ENCODE measurements at places on chromosomes 4 and X.

- no peak for DNase-seq
These were observed 14.7 kb downstream of the RTL9 start for GRCh38 chrX:110373310-110373709.

DNA sequence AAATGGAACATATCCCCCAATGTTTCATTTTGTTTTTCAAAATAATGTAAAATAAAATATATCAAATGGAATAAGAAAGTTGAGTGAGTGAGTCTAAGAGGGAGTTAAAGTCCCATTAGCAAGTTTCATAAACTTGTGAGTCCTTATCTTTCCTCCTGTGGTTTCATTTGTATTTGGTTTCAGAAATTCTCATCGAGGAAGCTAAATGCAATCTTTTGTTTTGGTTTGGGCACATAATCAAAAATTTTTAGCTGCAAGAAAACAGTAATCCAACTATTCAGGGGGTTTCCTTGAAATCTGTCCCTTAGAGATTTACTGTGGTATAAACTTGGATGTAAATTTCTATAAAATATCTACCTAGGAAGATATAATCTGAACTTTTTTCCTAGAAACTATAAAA lies 124.2 kb downstream of the CAMK2D start:
- DNase-seq: peak; percentile 35

GRCh38 chr4:170102426-170102825 lies 12.7 kb upstream of the AADAT start:
- no peak for DNase-seq

DNA sequence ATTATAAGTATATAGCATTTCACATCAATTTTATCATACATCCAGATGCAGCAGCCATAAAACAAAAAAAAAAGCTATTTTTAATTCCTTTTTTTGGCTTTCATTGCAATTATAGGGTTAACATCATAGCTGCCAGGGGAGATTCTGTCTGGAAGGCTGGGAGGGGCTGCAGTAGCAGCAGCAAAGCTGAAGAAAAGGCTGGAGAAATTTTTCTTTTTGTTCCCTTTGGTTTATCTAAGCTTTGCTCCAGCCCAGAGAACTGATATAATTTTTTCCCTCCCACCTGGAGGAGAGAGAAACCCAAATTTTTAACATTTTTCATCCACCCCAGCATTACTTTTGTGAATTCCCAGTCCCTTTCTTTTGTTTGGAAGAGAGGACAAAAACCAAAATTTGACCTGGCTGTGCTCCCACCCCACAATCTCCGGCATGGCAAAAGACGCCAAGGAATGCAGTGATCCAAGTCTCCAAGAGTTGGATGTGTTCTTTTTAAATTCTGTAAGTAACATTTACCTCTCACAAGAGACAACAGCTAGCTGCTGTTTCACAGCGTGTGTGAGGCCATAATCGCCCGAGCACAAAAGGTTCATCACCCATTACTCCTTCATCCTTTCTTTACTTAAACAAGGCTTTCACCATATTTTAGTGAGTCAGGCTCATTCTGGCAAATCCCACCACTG lies 25.1 kb upstream of the FAM156A start:
- no peak for DNase-seq

DNA sequence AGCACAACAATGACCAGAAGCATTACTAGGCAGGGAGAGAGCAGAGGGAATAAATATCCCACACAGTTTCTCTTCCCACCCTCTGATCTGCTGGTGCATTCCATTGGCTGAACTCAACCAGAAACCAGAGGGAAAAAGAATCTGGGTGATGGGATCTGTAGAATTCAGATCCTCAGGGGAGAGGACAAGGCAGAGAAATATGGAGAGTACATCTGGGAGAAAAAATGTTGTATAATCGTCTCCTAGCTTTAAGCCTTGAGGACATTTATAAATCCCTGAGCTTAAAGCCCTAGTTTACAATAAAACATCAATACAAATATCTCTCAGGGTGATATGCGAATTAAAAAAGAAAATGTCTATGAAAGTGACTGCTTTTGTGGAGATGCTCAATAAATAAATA lies 368.1 kb upstream of the MAD2L1 start:
- DNase-seq: no peak

DNA sequence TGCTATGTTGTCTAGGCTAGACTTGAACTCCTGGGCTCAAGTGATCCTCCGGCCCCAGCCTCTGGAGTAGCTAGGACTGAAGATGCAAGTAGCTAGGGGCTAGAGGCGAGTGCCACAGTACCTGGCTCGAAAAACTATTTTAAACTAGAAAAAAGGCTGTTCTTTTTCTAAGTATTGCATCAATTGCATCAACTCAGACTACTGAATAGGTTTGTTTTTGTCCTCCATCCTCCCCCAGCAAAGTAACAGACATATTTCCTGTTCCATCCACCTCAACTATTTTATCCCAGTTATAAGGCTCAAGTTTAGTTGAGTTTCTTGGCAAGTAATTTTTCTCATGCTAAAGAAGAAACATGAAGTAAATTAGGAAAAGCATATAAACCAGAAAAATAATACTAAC lies 4.1 kb downstream of the SH3RF1 start:
- DNase-seq: no peak

- DNase-seq: peak; percentile 20
These were observed 60.6 kb downstream of the GABRA2 start for GRCh38 chr4:46329118-46329976.

GRCh38 chr4:11367371-11367770 lies 61.3 kb downstream of the HS3ST1 start:
- no peak for DNase-seq

DNA sequence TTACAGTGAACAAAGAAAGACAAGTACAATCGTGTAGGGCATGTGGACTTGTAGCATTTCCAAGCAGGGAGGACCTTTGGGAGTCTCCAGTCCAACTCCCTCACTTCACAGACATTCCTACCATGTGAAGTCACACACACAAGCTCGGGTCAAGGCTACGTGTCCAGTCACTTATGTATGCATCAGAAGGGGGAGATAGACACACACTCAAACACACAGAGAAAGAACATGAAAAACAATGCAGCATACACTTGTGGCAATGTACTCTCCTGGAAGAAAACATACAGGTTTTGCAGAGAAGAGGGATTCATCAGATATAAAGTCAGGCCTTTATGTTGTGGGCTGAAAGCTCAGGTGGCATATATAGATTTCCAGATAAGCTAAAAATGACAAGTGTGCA lies 136.1 kb upstream of the MID1 start:
- peak; percentile 91 for DNase-seq

DNA sequence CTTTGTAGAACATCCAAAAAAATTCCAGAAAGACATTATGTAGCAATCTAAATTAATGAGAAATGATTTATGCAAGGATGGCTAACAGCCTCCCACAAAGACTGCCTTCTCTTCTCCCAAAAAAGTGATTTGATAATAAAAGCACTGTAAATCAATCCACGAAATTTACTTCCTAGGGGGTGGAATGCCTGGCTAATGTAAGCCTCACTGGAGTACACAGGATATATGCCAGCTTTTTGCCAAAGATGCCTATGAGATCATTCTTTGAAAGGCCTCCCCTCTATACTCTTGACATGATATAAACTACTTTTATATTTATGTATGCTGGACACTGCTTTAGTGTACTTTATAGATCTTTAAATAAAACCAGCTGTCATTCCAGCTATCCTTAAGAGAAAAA lies 211.1 kb downstream of the ADAMTS3 start:
- DNase-seq: no peak

Measured in M059J (cell line).